AG08396 (cell line): ENCODE measurements at places on chromosomes 7 and 10.

GRCh38 chr10:62037166-62037831, 135.8 kb downstream of the ARID5B start:
- DNase-seq = peak; percentile 12

DNA sequence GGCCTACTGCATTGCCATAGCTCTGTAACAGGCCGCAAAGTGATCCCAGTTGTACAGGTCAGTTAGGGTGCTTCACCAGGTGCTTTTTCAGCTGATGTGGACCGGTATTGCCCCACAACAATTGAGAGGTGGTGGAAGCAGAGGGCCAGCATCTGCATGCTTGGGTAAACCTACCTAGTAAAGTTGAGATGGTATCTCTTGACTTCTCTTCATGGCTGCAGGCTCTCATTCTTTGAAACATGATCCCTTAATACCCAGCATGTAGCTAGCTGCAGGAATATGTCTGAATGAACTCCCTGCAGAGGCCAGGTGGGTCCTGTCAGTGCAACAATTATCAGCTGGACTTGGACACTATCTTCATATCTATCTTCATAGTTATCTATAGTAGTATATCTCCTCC, 60.7 kb upstream of the CCDC6 start:
- DNase-seq = no peak

GRCh38 chr10:70426823-70427222, 14.7 kb downstream of the NODAL start:
- DNase-seq = no peak

GRCh38 chr7:69892790-69893189, 294.5 kb downstream of the AUTS2 start:
- no peak for DNase-seq

DNA sequence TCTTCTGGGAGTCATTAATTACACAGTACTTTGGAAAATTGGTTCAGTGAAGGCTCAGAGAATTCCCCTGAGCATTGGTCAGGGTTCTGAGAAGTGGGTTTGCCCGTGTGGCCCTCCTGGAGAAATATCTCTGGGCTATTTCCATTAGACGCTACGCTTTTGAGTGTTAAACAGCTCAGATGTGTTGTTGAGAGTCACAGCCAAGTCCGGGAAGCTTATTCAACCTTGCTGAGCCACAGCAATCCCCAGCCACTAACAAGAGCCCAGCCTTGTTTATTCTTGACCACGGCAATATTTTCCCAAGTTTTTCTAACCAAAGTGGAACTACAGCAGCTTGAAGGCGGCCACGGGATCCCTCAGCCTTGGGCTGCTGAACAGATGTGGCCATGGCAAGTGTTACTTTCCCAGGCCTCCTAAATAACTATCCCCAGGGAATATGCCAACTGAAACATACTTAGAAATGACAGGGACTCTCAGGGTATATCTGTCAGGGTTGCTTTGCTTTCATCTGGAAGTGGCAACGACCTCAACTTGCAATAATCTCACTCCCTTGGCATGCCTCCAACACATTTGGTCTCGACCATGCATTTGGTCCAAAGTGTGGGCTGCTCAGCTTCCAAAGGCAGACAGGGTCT, 214.7 kb downstream of the EMX2 start:
- DNase-seq = no peak

- DNase-seq = no peak
Observed at GRCh38 chr10:35565602-35566081, 39.5 kb upstream of the GJD4 start.

DNA sequence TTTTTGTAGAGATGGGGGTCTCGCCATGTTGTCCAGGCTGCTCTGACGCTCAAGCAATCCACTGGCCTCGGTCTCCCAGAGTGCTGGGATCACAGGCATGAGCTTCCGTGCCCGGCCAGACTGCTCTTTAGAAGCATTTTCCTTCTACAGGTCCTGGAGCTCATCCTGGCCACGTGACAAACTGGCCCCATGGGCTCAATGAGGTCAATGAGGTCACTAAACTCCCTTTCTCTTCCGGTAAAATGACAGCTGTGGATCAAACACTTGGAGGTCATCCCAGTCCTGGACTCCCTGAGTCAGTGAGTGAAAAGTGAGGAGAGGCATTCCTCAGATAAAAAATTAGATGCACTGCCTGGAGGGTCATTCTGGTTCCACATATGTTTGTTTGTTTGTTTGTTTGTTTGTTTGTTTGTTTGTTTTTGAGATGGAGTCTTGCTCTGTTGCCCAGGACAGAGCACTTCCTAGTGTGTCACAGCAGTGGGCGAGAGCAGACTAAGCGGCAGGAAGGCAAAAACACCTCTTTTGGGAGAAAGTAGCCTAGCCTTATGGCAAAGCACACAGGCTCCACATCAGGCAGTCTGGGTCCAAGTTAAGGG, 134.9 kb downstream of the TNS3 start:
- DNase-seq = no peak

DNA sequence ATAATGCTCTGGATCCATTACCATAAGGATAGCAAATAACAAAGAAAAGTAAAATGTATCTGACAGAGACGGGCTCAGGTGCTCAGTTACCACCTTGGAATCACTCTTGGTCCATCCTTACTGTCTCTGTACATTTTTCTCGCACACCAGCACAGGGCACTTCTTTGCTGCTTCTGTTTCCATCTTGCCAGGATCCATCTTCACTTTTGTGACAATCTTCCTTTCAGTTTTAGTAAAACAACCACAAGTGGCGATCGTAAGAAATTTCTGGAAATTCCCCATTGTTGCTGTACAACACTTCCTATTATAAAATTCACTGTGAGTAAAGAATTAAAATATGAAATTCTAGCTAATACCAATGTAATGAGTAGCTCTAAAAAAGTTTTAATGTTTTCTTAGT, 695.5 kb downstream of the GRM8 start:
- no peak for DNase-seq

DNA sequence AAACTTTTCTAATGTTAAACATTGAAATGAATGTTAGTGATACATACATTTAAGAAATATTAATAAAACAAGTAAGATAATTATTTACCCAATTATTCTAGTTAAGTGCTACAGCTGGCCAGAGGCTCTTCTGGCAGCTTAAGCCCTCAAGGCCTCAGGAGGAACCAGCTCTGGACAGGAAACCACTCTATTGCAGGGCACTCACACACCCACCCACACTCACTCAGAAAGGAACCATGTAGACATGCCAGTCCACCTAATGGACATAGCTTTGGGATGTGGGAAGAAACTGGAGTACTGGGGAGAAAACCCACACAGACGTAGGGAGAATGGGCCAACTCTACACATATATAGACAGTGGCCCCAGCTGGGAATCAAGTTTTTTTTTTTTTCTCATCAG, 28.2 kb downstream of the UMAD1 start:
- DNase-seq = no peak

DNA sequence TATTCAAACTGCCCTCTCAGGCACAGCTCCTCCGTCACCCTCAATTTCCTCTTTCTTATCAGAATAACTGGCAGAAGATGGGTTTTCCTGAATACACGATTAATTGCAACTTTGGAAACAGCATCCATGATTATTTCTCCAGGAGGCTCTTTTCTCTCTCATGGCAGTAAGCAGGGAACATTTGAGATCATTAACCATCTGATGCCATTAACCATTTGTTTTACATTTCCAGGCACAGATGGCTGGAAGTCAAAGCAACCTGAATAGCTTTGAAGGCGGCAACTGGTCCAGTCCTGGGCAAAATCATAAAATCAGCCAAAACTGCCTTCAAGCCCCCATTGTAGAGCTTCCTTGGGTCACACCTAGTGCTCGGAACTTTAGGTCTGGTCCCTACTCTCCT, 289.5 kb upstream of the AOAH start:
- no peak for DNase-seq

DNA sequence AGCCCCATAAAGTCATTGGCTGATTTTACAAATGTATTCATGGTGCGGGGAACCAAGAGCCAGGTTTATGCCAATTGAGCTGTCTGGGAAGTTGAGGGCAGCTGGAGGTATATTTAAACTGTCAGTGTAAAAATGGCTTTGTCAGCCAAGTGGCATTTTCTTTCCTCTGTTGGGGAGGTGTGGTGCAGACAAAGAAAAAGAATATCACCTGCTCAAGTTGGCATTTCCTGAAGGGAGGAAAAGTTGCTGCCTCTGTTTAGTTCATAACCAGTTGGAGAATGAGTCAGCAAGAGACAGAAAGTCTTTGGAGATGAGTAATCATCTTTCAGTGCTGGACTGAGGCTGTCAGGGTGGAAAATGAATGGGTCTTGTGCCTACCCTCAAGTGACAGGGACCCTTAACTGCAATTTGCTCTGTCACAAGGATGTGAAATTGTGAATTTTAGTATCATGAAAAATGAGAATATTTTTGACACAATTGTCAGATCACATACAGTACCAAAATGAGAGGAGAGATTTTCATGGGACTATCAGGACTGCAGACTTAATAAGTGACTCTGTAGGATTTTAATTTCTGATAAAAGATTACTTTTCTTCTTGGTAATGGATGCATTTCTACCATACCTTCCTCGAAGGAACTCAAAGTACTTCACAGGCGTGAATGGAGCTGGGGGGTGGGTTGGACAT, 137.3 kb downstream of the ANLN start:
- peak; percentile 59 for DNase-seq

DNA sequence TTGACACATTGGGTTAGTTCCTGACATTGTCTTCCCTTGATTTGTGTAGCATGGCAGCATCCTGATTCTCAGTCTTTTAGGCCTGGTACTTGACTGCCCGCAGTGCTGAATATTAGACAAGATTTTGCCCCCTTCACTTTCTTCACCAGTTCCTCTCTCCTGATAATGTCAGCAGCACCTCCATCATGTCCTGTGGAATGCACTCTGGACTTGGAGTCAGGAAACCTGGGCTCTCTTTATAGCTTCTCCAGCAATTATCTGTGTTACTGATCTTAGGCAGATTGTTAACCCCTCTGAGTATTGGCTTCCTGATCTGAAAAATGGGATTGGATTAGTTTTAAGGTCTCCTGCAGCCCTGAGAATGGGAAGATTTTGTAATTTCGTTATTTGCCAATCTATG, 19.0 kb downstream of the HBP1 start:
- no peak for DNase-seq

DNA sequence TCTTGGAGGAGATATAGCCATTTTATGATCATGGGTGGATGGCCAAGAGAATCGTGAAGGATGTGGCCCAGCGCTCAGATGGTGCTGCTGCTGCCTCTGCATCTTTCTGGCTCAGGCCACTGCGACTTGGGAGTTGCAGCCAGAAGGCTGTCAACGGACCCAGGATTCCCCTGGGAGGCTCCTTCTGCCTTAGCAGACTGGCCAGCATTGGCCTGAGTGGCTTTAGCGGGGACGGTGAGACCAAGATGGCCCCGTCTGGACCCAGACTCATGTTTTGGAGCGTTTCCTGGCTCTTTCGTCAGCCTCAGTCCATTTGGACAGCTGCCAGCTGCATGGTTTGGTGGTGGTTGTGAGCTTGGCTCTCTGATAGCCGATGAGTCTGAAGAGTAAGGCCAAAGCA, 97.2 kb downstream of the GALNT17 start:
- DNase-seq = no peak

- peak; percentile 20 for DNase-seq
Observed at GRCh38 chr7:82234457-82235049, 209.0 kb downstream of the CACNA2D1 start.

GRCh38 chr7:144388950-144389349, 14.5 kb downstream of the NOBOX start:
- no peak for DNase-seq

DNA sequence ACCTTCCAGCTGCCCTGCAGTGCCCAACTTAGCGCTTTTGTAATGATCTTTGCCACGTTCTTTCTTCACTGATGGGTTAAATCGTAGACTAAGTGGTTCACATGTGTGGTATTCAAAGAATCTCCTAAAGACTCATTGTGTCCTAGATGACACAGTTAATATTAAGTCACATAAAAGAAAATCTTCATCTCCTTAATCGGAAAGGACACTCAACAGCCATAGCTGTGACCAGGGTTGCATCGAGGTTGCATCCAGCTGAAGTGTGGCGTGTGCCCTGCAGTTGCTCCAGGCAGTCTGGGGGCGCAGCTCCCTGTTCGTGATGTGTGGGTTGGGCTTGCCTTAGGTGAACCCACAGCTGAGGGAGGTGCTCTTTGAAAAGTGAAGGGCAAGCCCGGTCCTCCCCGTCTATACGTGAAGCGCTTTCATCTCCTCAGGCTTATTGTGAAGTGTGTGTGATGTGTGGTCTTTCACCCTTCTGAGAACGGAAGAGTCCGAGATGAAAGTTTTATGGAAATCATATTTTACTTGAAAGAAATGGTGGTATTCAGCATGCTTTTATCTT, 122.7 kb downstream of the TRRAP start:
- no peak for DNase-seq

GRCh38 chr7:94355454-94355853, 39.2 kb upstream of the COL1A2 start:
- no peak for DNase-seq

DNA sequence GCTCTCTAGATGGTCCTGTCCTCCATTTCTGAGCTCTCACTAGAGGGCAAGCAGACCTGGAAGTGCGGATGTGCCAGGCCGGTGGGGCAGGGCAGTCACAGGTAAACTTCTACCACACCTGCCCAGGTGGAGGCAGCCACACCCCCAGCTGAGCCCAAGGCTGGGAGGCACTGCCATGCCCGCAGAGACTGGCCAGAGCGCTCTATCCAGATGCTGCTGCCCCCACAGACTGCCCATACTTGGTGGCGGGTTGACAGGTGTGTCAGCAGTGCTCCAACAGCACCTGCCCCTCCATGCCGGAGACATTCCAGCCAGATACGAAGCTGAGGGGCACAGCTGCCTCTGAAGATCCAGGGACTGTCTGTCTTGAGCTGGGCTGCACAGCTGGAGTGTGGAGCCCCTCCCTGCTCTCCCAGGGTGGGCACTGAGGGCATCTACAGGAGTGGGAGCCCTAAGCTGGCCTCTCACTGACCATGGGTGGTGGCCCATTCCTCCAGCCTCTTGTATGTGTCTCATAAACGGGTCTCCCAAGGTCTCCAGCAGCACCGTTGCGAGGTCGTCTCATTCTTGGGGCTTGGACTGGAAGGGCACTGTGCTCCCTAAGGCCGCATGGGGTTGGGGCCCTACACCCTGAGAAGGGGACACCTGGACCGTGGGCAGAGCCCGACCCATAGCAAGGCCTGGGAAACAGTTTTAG, 38.2 kb upstream of the PPIF start:
- no peak for DNase-seq

- DNase-seq = no peak
Observed at GRCh38 chr10:88759366-88760101, at the start of gene LIPN. LIPN (plus strand) TSS chr10:88760020; CDS start chr10:88761406, 1,386 bp downstream.

DNA sequence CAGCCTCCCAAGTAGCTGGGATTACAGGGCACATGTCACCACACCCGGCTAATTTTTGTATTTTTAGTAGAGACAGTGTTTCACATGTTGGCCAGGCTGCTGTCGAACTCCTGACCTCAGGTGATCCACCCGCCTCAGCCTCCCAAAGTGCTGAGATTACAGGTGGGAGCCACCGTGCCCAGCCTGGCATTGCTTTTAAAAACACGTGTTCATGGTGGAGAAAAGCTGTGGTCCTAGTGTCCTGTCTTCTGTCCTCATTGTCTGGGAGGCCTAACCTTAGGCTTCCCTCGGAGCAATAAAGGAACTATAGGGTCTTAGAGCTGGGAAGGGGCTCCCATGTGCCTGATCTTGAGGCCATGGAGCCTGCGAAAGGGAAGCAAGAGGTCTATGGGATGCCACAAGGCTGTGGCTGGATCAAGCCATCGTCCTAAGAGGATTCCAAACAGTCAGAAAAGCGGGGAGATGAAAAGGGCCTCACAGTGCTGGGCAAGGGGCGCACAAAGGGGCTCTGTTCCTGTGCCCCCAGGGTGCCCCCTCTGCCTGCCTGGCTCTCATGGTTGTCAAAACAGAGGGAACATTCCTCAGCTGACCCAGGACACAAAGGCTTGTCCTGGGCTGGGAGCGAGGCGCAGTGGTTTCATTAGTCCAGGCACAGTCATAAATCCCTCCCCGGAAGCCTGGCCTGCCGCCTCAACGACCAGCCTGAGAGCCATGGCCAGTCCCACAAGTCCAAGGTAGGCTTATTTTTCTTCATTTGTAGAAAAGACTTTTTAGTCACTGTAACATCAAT, 106.6 kb upstream of the TNS3 start:
- no peak for DNase-seq
